ENCODE measurements at places on chromosomes 16 and 17.

GRCh38 chr16:70680495-70681381 is 5.1 kb downstream of the MTSS2 start:
- no peak for DNase-seq

GRCh38 chr16:54285414-54286089 is 1.0 kb downstream of the IRX3 start:
- no peak for DNase-seq

GRCh38 chr16:10641953-10642949 is 52.5 kb downstream of the TEKT5 start:
- no peak for DNase-seq

- DNase-seq: peak; percentile 41
These were observed 12.2 kb downstream of the RPL19 start for GRCh38 chr17:39212195-39212810.

DNA sequence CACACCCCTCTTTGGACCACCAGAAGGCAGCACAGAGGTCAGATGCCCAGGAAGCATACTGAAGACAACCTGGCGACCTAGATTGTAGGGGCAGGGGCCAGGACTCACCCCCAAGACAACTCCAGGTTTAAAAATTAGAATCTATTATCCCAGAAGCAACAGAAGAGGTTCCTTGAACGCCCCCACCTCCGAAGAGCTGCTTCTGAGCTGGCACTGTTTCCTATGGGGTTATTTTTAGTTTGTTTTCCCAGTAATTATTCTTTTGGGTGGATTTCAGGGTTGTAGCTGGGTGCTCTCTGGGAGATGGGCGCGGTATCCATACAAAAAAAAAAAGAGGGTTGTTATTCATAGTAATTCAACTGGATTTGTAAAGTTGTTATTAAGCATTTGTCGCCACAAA is 10.4 kb upstream of the TMEM132E start:
- DNase-seq: no peak

- DNase-seq: no peak
These were observed 150.3 kb upstream of the C17orf78 start for GRCh38 chr17:37225465-37225864.

GRCh38 chr16:80084614-80085013 is 456.2 kb upstream of the DYNLRB2 start:
- peak; percentile 10 for DNase-seq

GRCh38 chr17:47252209-47252608 is 1.4 kb upstream of the ITGB3 start:
- no peak for DNase-seq

DNA sequence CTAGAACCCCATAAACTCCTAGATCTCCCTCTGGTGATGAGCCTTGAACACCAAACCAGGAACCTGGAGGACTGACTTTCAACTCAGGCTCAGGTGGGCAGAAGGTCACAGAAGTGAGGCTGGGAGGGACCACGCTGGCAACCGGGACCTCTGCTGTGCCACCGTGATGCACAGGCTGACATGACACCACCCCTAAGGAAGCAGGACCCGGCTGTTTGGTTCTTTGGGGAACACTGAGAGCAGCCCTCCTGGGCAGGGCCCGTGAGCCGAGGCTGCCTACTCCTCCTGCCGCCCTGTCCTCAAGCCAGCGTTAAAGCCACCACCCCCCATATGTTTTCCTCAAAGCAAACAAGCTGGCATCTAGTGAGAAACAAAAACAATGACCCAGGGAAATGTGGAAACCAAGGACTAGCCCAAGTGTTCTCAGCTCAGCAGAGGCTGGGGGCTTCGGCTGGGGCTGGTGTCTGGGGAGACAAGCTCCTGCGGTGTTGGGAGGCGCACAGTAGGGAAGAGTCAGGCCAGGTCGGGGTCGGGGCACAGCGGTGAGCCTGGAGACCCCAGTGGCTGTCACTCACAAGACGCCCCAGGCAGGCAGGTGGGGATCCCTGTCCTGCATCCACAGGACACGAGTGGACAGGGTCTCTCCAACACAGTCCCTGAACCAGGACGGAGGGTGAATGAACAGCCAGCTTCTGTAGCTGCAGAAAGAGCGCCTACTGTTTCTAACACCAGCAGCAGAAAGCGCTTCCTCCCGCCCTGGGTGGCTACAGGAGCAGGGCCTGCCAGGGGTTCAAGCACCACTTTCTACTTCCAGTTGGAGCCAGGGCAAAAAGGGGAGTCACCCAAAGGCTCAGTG is 1.7 kb downstream of the SMIM5 start:
- DNase-seq: no peak

DNA sequence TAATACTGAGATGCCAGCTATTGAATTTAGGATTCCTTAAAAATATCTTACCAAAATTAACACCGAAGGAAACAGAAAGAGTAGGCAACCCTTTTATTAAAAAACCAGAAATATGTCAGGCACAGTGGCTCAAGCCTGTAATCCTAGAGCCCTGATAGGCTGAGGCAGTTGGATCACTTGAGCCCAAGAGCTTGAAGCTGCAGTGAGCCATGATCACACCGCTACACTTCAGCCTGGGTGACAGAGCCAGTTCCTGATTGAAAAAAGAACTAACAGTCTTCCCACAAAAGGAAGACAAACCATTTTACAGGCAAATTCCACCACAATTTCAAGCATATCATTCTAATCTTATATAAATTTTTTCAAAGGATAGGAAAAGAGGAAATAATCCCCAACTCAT is 15.6 kb downstream of the SLFN12 start:
- no peak for DNase-seq

- DNase-seq: peak; percentile 90
These were observed 22.8 kb downstream of the PRKCB start for GRCh38 chr16:23858542-23858941.

- no peak for DNase-seq
These were observed 18.1 kb upstream of the SHCBP1 start for GRCh38 chr16:46638947-46639925.

DNA sequence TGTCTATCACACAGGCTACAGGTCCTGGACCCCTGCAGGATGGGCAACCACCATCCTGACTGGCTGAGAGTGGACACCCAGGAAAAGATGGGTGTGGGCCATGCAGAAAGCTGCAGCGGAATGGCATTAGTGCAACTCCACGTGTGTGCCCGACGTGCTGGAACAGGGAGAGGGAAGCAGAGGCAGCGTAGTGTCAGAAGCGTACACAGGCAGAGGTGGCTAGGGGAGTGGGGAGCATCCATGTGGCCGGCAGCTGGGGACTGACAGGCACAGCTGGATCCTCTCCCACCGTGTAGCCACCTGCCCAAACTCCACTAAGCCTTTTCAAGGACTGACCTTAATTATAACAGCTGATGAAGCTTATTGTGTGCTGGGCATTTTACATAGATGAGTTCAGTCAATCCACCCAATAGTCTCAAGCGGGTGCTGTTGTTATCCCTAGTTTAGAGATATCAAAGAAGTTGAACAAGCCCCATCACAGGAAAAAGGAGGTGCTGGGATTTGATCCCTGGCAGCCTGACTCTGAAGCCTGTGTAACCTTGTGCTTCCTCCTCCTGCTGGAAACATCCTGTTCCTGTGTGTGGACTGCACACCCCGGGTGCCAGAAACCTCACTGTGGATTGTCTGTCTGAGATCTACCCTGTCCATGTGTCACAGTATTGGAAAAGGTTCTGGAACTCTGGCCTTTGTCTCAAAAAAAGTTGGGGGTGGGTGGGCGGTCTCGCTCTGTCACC is 114.0 kb downstream of the PRKCA start:
- no peak for DNase-seq

DNA sequence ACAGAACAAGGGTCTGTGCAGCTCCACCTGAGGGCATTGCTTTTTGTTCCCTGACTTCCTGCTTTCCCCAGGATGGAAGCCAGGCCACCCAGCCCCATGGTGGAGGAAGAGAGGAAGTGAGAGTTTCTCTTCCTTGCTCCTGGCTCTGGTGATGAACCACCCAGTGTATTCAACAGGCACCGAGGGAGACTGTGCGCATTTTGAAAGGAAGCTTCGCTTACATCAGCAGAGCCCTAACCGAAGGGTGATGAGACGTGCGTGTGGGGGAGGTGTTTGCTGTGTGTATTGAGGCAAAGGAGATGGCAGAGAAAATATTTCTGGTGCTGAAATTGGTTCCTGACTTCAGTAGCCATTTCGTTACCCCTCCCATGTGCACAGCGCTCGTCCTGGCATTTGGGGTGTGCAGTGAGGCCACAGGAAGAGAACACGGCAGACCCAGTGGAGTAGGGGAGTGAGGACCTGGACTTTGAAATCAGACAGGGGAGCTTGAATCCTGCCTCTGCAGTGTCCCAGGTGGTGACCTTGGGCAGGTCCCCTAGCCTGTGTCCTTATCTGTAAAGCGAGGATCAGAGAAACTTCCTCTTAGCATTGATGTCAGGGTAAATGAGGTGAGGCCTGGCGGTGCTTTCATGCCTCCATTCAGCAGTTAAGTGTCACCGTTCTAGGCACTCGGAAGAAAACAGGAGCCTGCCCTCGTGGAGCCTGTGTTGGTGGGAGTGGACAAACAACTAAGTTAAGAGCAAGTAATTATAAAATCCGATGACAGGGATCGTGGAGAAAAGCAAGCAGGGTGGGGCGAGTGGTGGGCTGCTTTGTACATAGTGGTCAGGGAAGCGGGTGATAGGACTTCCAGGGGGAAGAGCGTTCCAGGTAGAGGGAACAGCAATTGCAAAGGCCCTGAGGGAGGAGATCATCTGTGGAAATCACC is 7.4 kb downstream of the CMIP start:
- peak; percentile 86 for DNase-seq

- no peak for DNase-seq
These were observed 8.6 kb downstream of the C16orf90 start for GRCh38 chr16:3486506-3487215.

DNA sequence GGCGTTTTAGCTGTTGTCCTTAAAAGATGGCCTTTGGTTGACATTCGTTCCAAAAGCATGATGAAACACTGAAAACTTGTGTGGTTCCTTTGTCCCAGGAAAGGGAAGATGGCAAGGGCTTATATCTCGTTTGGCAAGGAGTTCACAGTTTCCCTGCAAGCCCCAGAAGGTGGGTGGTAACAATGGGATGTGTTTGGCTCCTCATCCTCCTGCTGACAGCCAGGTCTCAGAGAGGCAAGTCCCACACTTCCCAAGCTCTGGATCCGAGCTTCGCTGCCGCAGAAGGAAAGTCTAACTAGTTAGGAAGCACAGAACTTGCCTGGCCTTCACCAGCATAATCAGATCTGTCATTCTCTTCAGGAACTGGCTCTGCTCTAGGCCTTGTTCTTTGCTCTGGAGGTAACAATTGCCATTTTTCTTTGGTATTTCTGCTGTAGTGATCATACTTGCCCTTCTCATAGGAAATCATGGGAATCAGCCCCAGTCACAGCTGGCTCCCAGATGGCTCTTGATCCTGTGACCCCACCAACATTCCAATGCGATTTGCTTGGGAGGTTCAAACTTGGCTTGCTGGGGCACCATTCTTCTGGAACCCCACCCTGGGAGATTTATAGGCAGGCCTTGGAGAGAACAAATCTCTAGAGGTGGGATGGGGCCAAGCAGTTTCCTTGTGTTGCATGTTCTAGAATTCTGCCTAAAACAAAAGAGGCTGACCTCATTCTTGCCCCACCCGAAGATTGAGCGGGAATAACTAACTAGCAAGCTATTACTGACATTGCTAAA is 17.9 kb downstream of the KPNA2 start:
- DNase-seq: no peak

- peak; percentile 91 for DNase-seq
These were observed 54.8 kb downstream of the VAC14 start for GRCh38 chr16:70746040-70746707.

- no peak for DNase-seq
These were observed 70.0 kb upstream of the HS3ST3A1 start for GRCh38 chr17:13671771-13672170.

- DNase-seq: no peak
These were observed 96.6 kb downstream of the TBC1D16 start for GRCh38 chr17:79939094-79939435.

DNA sequence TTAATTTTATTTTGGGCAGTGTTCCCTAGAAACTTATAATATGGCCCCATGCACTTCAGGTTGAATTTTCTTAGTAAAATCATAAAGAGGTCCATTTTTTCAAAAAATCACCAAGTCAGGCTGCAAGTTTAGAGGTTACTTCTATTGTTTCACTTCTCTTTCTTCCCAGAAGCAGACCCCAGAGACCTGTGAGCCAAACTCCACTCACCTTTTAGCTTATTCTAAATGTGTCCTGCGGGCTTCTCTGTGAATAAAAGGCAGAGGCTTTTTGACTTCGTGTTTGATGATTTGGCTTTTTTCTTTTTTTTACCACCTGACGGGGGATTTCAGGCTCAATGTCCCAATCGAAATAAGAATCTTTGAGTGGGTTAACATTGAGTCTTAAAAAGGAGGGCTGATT is 7.4 kb downstream of the PRKCB start:
- DNase-seq: no peak

DNA sequence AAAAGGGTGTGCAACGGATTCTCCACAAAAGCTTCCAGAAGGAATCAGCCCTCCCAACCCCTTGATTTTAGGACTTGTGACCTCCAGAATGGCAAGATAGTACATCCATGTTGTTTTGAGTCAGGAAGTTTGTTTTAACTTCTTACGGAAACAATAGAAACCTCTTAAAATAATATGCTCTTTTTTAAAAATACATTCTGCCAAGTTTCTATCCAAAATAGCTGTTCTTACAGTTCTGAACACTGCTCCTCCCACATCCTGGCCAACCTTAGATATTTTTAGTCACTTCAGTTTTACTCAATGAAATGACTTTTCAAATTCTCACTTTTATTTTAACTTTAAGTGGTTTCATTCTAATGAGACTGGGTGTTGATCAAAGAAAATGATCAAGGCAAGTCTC is 156.4 kb downstream of the ZNF18 start:
- DNase-seq: no peak

DNA sequence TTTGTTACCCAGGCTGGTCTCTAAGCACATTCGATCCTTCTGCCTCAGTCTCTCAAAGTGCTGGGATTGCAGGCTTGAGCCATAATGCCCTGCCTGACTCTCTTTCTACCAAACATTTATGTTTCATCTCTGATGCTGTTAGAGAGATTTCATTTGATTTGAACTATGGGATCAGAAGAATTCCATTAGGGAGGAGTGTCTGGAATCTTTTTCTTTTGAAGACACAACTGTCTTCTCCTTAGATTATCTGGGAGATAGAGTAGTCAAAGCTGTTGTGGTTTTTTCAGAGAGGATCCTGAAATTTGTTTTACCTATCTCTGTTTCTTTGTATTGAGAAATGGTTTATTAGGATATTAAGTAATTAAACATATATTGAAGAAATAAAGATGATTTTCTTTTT is 29.4 kb downstream of the WIPF2 start:
- DNase-seq: no peak

GRCh38 chr17:19016297-19016696 is 11.7 kb upstream of the FAM83G start:
- DNase-seq: no peak

- DNase-seq: no peak
These were observed 15.7 kb upstream of the RNF222 start for GRCh38 chr17:8413328-8413727.

- DNase-seq: no peak
These were observed 53.7 kb downstream of the ELAC2 start for GRCh38 chr17:12964162-12964561.

GRCh38 chr16:73713778-73714495 is 582.7 kb upstream of the PSMD7 start:
- DNase-seq: no peak

- DNase-seq: no peak
These were observed 1.3 kb downstream of the RAB37 start for GRCh38 chr17:74738051-74738996.

- no peak for DNase-seq
These were observed 6.5 kb downstream of the CACNA1H start for GRCh38 chr16:1159325-1159972.

Measured in inflammatory macrophage (primary cell).